Karpas-422 (cell line): ENCODE measurements at places on chromosomes 3 and 15. TPM values are rescaled to one million over a fixed set of nuclear protein-coding genes. Genes with fewer than 3 reads are reported as not detected.

CFAP100 gene
- not detected in 2 replicates for total RNA-seq

NRROS gene
- 0.52 and 1.0 TPM in 2 replicates for total RNA-seq

SLC30A4 gene
- not detected in 2 replicates for total RNA-seq

TTLL13 gene
- total RNA-seq = 0.40 TPM in 1 of 2 replicates, not detected in the other

DNA sequence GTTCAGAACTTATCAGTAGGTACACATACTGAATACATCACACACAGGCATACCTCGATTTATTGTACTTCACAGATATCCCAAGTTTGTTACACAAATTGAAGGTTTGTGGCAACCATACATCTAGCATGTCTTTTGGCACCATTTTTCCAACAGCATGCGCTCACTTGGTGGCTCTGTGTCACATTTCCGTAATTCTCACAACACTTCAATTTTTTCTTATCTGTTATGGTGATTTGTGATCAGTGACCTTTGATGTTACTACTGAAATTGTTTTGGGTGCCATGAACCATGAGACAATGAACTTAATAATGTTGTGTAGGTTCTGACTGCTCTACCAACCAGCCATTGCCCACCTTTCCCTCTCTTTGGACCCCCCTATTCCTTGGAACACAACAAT lies 10.8 kb downstream of the PARL start:
- DNase-seq = no peak
- no peak overlapping the region for H3K27ac ChIP-seq
- H3K4me1 ChIP-seq = peaks cover 2% of the 10 kb centered on the region; the same call in 1 of the 2 replicates
- no peaks in the 10 kb centered on the region for H3K27me3 ChIP-seq
- H3K36me3 ChIP-seq = no peaks in the 10 kb centered on the region; the same call in 1 of the 2 replicates
- H3K4me3 ChIP-seq = no peak overlapping the region

DNA sequence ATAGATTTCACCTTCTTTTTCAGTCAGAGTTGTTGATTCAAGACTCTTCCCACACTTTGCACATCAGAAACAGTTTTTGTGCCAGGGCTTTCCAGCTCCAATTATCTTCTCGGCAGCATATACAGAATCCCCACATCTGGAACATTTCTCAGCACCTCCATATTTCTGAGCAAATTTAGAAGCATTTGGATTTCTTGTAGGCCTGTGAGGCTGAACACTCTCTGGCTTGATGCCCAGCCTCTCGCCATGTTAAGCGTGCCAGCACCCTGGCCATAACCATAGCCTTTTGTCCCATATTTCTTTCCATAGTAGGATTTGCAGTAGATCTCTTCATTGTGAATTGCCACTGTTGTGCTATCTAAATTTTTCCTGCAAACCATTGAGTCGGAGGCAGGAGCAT lies 28.3 kb downstream of the CD80 start:
- H3K4me1 ChIP-seq = no peaks in the 10 kb centered on the region
- H3K27ac ChIP-seq = no peak overlapping the region
- DNase-seq = peak; percentile 29
- H3K27me3 ChIP-seq = no peaks in the 10 kb centered on the region
- no peak overlapping the region for H3K4me3 ChIP-seq
- H3K36me3 ChIP-seq = 0 out of 2 replicates have a peak, but pooled peaks cover under 1% of the 10 kb centered on the region
